ENCODE measurements at places on chromosomes 12 and 14.

DNA sequence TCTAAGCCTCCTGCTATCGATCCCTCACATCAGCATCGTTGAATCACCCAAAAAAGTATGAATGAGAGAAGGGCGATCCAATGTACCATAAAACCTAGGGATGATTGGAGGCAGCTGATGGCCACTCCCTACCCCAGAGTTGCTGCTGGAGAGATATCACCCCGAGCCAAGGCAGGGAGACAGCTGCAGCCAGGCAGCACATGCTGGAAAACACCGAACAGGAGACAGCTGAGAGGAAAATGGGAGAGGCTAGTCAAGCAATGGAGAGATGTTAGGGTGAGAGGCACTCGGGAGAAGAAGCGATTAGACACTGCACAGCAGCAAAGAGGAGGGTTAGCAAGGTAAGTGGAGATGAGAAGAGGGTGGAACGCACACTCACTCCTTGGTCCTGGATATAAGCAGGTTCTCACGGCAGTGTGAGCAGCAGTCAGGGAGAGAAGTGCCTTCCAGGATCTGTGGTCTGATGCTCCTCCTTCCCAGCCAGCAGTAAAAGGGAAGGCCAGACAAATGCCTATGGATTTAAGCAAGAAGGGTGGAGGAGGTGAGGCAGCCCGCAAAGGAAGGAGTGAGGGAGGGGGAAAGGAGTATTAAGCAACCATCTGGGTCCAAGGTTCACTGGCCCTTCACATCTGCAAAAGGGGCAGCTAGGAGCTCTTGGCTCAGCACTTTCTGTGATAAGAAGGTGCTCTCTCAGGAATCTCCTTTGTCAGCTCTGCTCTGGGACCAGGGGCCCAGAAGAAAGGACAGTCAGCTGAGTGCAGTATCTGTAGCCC lies at the start of gene SLC7A7:
Gene SLC7A7, minus strand, starts transcription at position 495 of the 773 bp plus-strand sequence. CDS start 2,037 bp downstream, outside the sequence.
- no peak for DNase-seq

GRCh38 chr12:7361265-7361664 lies 57.4 kb downstream of the ACSM4 start:
- no peak for DNase-seq

DNA sequence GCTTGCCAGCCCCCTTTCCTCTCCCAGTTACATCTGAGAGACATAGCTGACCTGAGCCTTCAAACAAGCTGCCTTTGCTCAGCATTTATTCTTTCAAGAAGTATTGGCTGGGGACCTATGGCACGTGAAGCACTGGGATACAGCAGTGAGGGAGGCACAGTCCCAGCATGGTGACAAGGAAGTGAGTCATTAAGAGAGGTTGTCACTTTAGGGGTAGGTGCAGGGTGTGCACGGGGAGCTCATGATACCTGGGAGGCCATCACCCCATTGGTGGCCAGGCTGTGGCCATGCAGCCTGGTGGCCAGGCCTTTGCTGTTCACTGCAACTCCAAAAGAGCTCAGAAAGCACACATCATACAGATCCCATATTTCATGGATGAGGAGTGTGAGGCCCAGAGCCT lies 5.7 kb upstream of the KRT75 start:
- no peak for DNase-seq

DNA sequence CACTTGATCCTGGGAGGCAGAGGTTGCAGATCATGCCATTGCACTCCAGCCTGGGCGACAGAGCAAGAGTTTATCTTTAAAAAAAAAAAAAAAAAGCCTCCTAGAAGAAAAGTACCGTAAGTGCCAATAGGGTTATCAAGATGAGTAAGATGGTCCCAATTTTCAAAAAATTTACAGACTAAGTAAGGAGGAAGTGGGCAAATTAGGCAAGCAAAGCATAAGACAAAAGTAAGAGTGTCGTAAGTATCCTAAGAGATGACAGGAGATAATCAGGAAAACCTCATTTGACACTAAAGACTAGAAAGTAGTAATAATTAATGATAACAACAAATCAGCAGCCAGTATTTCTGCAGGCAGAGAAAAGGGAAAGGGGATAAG lies 12.2 kb downstream of the PYM1 start:
- DNase-seq: no peak

DNA sequence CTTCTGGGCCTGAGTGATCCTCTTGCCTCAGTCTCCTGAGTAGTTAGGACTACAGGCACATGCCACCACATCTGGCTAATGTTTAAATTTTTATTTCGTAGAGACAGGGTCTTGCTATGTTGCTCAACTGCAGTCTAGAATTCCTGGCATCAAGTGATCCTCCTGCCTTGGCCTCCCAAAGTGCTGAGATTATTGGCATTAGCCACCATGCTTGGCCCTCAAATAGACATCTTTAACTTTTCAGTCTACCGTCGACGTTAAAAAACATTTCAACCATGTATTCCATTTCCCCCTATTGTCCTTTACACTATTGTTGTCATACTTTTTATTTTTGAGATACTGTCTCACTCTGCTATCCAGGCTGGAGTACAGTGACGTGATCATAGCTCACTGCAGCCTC lies 22.4 kb downstream of the ERH start:
- DNase-seq: no peak

GRCh38 chr12:54053751-54054741 lies at the start of gene HOXC4:
Gene HOXC4 (plus strand): TSS chr12:54053835. CDS start chr12:54053923, 88 bp downstream.
- no peak for DNase-seq

GRCh38 chr12:131808744-131809371 lies 19.3 kb upstream of the MMP17 start:
- DNase-seq: no peak

DNA sequence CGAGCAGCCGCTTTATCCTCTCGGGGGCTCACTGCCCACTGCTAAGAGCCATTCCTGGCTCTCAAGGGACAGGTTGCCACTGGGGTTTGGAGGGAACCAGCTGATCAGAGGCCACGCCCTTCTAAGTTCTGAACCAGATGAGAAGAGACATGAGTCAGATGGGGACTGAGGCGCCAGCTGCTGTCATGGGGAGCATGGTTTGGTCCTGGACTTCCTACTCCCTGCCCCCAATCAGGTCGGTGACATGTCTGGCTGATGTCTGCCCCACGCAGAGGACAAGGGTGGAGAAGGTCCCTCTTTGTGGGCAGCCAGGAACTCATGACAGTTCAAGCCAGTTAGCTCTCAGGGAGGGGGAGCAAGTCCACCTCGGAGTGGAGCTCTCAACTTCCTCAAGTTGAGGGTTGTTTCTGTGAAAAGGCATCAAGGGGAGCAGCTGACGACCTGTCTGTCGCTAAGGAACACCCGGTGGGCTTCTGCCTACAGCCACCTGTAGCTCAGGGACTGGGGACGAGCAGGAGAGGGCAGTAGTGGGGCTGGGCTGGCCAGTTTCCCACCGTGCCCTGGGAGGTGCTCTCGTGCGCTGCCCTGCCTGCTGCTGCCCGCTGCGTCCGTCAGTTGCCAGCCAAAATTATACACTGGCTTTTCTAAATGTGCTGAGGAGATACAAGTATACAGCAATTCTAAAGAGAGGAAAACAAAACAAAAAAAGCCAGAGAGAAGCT lies 20.5 kb downstream of the PSMC1 start:
- no peak for DNase-seq

DNA sequence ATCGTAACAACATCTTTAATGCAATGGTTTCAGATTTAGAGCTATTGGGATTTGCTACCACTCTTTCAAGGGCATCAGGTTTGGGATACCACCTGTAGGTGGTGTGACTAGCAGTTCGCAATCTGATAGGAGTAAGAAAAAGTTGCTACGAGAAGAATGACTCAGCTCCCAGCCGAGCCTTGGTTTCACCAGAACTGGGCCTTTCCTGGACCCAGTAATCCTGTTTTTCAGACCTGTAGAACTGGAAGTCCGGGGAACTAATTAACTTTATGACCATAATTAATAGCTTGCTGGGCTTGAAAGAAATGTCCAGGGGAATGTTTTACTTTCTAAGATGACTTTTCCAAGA lies 770 bp downstream of the ABHD4 start:
- DNase-seq: no peak

- DNase-seq: no peak
Observed at GRCh38 chr12:40208707-40209446, 15.9 kb upstream of the LRRK2 start.

- DNase-seq: no peak
Observed at GRCh38 chr14:92800012-92800411, 5.9 kb downstream of the GOLGA5 start.

DNA sequence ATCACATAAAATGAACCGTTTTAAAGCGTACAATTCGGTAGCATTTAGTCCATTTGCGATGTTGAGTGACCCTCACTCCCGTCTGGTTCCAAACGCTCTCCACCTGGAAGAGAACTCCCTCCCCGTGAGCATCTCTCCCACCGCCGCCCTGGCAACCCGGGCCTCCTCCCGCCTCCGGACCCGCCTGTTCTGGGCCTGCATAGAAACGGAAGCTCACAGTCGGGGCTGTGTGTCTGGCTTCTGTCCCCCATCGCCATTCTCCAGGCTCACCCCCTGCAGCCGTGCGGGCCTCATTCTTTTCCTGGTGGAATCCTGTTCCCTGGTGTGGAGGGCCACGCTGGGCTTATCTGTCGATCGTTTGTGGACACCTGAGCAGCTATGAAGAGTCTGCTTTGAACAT lies 17.3 kb downstream of the LRCOL1 start:
- no peak for DNase-seq

GRCh38 chr14:103716091-103716801 lies 636 bp downstream of the ZFYVE21 start:
- no peak for DNase-seq

DNA sequence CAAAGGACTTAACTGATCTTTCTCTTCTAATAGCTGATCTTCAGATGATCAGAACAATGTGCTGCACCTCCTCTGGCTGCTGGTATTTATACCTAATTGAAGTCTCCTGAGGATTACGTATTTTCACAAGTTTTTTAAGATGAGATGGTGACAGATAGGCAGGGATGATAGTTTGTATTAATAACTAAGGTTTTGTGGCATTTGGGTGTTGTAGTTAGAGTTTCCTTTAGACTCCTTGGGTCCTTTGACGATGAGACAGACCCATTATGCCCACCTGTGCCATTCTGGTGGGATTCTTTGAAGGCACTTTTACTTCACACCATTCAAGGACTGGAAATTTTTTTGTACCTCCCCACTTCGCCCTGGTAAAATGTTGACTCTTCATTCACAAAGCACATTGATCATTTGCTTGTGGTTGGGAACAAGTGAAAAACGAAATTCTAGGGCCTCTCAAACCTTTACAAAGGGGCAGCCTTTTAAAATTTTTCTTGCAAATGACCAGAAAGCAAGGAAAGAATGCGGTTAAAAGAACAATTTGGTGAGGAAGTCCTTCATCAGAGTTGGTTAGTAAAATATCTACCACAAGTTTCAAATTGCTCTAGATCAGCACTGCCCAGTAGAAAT lies at the start of gene IFNG:
Gene IFNG, minus strand, starts transcription at position 60 of the 624 bp plus-strand sequence. CDS start 125 bp downstream, outside the sequence.
- DNase-seq: no peak

GRCh38 chr12:131959641-131960589 lies 10.2 kb downstream of the EP400 start:
- DNase-seq: no peak

DNA sequence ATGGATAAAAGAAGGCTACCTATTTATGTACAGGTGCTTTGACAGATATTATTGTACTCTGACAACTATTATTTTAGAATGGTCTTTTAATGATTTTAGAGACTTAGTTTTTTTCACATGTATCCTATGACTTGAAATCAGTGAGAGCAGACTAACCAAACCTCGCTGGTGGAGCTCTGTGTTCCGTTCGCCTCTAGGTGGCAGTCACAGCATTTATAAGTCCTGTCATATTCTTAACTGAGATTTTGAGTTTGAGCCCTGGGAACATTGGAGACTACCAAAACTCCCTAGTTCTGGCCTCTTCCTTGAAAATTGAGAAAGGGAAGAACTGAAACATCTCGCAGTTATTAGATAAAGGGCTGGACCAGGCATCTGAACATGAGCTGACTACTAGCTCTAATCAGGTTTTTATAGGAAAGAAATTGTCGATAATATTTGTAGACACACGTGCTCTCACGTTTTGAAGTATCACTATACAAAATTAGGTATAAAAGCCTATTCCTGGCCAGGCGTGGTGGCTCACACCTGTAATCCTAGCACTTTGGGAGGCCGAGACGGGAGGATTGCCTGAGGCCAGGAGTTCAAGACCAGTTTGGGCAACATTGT lies 48.3 kb downstream of the TTLL5 start:
- DNase-seq: peak; percentile 5

GRCh38 chr14:81247271-81247766 lies 26.6 kb upstream of the GTF2A1 start:
- DNase-seq: no peak

GRCh38 chr14:63523735-63524426 lies 19.3 kb downstream of the PPP2R5E start:
- DNase-seq: no peak

- no peak for DNase-seq
Observed at GRCh38 chr12:13740149-13740545, 241.3 kb downstream of the GRIN2B start.

- DNase-seq: no peak
Observed at GRCh38 chr12:64080319-64081007, 141.6 kb downstream of the KICS2 start.

DNA sequence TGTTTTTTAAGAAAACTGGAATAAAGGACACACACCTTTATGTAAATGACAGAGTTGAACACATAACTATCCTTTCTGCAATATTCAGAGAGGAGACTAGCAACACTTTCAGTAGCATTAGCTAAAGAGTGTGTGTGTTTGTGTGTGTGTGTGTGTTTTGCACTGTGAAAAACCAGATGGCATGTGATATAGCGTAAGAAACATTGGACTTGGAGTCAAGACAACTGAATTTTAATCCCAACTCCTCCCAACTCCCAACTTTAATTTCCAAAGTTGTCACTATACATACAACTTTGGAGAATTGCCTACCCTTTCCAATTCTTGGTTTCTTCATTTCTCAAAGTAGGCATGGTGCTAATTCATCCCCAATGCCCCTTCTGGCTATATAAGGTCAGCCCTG lies 347.8 kb downstream of the KCNH5 start:
- DNase-seq: no peak

DNA sequence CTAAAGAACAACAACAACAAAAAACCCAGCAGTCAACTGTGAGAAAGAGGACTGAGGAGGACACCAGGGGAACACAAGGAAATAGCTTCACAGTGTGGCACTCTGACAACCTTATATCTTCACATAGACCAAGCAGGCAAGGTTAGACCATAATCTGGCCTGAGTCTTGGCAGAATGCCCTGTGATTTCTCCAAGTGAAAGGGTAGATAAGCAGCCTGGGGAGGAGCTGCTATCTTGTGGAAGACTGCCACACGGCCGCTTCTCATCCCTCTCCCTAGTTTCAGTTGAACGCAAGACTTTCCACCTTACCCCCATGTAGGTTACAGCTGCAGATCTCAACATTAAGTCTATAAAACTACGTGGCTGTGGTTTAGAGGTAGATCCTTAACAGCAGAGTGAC lies 3.7 kb downstream of the SLC25A21 start:
- no peak for DNase-seq

DNA sequence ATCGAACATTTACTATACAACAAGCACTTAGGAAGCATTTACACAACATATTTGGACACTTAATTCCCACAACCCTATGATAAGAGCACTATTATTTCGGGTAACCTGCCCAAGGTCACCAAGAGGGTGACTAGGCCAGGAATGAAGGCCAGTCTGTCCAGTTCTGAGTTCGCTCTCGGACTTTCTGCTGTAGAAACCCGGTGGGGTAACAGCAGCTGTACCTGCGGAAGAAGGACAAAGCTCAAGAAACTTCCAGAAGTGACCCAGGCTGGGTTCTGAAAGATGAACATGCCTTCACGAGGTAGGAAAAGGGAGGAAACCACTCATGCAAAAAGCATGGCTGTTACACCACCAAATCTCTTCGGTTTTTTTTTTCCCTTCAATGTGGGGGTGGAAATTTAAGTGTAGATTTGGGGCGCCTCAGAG lies 10.8 kb downstream of the PLA2G1B start:
- DNase-seq: no peak

GRCh38 chr14:61466249-61466904 lies 145.0 kb downstream of the PRKCH start:
- DNase-seq: no peak
